Activated CD8-positive, alpha-beta T cell treated with anti-CD3 and anti-CD28 coated beads for 36 hours (primary cell): ENCODE measurements at places on chromosomes 1 and 21.

- DNase-seq: no peak
Observed at GRCh38 chr1:41861535-41862383, 57.0 kb downstream of the HIVEP3 start.

GRCh38 chr1:206808615-206809014 lies 36.3 kb upstream of the IL10 start:
- peak; percentile 69 for DNase-seq

DNA sequence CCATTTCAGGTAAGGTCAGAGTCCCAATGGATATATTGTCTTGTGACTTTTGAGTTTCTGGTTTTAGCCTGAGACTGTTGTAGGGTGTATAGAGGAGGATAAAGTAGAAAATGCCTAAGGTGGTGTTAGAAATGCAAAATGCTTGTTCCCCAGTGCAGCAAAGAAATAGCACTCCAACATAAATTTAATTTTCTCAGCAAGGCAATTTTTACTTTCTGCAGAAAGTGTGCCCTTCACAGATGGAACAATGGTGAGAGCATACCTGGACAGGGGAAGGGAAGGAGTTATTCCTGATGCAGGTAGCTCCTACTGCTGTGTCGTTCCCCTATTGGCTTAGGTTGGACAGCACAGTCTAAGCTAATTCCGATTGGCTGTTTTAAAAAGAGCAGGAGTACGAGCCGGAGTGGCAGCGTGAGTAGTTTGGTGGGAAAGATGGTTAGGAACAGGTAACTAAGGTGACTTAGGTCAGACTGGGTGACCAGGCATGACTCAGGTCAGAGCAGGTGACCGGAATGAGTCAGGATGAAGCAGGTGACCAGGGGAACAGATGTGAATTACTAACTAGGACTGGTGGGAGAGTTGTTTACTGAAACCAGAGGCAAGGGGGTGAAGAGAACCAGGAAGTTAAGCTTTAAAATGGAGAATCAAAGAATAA lies 21.5 kb downstream of the SPATA45 start:
- DNase-seq: no peak

- DNase-seq: no peak
Observed at GRCh38 chr1:238485912-238486209, 595.1 kb upstream of the ZP4 start.

GRCh38 chr1:167517535-167518330 lies 596 bp downstream of the CD247 start:
- DNase-seq: peak; percentile 98

DNA sequence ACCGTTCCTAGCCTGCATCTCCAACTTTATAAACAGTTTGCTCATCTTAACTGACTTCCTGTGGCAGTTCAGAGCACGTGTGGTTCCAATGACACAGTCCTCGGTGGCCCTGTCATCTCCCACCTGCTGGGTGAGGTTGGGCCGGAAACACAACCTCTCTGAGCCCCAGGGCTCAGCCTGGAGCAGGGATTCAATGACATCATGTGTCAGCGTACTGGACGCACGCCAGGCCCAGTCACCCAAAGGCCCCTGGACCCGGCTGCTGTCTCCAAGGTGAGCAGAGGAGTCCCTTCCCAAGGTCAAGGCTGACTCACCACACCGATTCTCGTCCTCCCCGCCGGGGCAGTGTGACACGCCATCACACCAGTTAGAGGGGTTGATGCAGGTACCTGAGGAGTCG lies 19.9 kb downstream of the TMPRSS2 start:
- peak; percentile 23 for DNase-seq

GRCh38 chr1:243917863-243918565 lies 68.0 kb upstream of the AKT3 start:
- no peak for DNase-seq

GRCh38 chr1:61446531-61446991 lies 278.4 kb downstream of the TM2D1 start:
- no peak for DNase-seq

DNA sequence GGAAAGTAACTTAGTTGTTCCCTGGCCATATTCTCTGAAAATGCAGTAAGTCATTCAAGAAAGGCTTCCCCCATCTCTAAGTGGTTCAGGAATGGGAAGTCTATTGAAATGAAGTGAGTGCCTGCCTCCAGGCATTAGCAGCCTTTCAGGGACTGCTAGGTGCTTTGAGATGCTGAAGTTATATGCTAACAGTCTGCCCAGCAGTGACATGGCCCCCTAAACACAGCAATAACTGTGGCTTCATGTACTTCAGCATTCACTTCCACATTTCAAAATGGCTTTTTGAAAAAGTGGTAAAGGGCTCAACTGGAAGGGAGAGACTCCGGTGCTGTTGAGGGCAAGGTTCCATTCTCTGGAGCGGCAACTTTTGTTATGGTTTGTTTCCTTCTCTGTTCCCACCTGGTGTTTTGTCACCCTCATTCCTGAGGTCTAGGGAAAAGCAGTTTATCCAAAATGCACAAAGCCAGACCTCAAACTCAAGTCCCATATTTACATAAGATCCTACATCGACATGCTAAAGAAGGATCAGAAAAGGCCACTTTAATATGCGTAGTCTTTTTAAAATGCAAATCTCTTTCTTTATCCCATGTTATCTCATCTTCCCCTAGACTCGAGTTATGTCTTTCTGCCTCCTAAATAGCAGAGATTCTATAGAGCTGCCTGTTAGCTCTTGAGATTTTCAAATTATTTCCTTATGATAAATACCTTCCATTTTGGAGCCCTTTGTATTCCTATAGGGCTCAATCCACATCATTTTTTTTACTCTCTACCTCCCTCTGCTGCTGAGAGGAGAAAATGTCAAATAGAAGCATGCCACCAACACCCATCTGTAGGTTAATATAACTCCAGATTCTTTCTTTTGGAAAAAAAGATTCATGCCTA lies 34.2 kb upstream of the LRRC8C start:
- no peak for DNase-seq

- no peak for DNase-seq
Observed at GRCh38 chr1:221174330-221174993, 295.2 kb downstream of the HLX start.
